ENCODE measurements at places on chromosomes 7 and 10.

DNA sequence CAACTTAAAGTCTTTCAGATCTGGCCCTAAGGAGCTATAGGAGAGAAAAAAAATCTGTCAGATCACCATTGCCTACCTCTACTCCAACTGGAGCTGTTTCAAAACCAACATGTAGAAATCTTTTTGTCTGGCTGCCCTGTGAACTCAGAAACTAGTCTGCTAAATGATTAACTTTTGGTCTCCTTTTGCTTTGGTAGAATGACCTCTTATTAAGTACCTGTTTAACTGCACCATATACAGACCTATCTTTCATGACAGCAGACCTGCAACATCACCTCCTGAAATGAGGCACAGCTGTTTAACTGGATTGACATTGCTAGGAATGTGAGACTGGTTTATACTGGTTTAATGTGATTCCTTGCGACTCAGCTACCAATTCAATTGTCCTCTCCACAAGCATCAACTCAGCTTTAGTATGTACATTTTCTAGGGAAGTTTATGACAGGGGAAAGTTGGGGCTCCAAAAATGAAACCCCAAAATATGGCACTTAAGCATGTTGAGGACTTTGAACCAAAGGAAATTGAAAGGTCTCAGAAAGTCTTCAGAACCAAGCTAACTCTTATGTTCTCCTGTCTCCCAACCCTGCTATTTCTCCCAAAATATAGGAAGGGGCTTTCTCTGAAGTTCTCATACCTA is 1.8 kb downstream of the CYP3A43 start:
- DNase-seq: no peak

DNA sequence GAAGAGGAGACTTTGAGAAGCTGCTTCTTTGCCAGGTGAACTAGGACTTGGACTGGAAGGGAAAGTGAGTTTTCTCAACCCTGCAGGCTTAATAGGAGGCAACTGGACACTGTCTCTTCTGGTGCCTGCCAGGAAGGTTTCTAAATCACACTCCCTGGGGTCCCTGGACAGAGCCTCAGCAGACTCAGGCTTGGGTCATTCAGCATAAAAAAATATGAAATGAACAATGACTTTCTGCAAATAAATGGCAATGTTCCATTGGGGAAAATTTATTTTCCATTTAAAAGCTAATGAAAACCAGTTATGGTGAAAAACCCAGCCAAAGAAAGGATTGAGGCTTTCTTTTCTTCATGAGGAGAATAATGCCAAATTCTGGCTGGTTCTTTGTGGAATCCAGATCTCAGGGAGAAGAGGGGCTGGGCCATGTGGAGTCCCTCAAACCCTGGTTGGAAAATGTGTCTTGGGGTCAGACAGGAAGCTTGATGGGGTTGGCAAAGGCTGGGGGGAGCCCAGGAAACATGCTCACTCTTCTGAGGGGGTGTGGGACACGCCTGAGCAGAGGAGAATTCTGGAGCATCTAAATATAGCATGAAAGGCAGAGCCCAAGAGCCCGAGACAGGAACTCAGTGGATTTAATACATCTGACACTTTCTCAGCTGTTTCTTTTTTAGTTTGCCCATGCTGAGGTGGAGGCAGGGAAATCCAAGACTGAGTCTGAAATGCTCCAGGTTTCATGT is 65.2 kb upstream of the EMX2 start:
- DNase-seq: no peak

GRCh38 chr10:122293961-122294380 is 22.9 kb downstream of the BTBD16 start:
- DNase-seq: no peak

GRCh38 chr7:42960762-42961161 is 28.6 kb downstream of the MRPL32 start:
- DNase-seq: no peak

DNA sequence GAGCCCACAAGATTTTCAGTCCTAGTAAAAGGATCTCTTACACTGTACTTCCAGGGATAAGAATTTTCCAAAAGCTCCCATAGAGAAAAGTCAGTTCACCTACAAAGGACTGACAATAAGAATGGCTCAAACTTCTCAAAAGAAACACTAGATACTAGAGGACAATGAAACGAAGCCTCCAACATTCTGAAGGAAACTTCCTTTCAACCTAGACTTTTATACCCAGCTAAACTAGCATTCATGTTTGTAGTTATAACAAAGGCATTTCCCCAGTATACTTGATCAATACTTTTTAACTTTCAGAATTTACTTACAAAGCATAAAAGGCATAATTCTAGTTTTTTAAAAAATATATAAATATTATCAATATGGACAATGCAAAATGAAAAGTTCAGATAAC is 41.0 kb upstream of the DNAAF5 start:
- DNase-seq: no peak

DNA sequence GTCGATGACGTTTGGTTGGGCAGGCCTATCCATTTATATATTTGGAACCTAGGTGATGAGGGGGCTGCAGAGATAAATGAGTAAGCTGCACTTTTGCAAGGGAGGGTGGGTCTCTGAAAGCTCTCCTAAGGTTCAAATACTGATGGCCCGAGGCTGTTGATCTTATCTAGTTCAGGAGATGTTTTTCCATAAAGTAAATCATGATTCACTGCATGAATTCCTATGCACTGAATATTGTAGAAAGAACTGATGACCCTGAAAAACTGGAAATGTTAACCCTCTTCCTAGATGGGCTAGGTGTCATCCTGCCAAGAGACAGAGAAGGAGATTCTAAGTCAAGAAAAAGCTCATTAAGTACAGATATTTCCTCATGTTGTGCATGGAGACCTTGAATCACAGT is 459.9 kb downstream of the PLXNA4 start:
- DNase-seq: peak; percentile 91

- DNase-seq: peak; percentile 41
Observed at GRCh38 chr10:21385996-21386585, 139.4 kb downstream of the SKIDA1 start.

- DNase-seq: no peak
Observed at GRCh38 chr7:155713384-155713783, 68.9 kb downstream of the RBM33 start.

- peak; percentile 77 for DNase-seq
Observed at GRCh38 chr10:86520871-86521677, 518 bp downstream of the WAPL start.

DNA sequence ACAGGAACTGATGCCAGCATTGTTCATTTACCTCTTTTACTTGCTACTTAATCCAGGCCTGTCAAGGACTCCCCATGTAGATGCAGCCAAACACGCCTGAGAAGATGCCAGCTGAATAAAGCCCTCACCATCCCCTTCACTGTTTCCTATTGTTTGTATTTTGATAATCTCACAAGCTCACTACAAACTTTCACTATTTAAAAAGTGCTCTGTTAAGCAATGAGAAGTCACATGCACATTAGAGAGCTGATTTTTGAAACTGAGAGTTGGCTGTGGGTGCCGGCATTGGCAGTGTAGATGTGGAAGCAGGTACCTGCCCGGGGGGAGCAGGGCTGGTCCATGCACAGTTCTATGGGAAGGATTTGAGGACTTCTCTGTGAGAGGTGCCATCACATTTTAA is 169.8 kb upstream of the GRB10 start:
- no peak for DNase-seq

DNA sequence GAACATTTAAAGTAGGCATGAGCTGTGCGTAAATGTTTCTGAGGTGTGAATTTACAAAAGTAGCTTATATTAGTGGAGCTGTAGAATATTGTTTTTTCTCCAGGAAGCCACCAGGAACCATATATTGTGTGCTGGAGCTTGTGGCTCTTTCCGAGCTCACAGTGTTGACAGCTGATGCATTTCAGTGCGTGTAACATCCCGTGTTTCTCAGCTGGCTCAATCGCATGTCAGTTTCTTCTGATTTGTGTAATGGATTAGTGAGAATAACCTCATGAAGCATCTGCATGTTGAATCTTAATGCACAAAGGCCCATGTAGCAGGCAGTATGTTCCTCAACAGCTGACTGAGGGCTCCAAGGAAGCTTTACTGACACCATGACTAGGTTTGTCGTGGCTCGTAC is 39.4 kb downstream of the VKORC1L1 start:
- no peak for DNase-seq

DNA sequence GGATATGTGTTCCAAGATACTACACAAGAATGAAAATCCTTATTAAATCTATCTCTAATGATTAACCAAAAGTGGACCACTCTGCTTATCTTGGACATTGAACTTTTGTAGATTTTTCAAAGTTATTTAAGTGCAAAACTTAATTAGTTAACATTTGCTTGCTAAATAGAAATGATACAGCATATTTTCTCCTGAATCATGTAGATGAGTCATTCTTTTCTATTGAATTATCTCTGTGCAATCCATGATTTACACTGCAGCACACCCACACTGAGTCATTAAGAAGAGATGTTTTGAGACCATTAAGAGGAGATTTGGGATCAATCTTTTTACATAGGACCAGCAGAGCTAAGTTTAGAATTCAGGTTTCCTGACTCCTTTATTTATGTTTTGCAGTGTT is 6.6 kb upstream of the ABCC2 start:
- DNase-seq: peak; percentile 95

DNA sequence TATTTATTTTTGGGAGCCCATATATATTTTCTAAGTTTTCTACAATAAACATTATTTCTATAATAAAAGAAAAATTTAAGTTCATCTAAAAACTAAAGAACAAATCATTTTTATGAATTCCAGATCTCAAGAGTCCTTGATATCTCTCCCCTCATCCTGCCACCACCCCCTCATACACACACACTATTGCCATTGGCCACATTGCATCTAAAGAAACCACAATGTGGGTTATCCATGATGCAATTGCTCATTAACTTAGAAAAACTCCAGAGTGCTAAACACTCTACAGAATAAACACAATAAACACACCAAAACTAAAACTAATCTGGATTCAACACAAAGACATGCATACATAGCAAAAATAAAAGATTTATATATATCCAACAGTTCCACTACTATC is 37.8 kb downstream of the FAM13C start:
- no peak for DNase-seq

DNA sequence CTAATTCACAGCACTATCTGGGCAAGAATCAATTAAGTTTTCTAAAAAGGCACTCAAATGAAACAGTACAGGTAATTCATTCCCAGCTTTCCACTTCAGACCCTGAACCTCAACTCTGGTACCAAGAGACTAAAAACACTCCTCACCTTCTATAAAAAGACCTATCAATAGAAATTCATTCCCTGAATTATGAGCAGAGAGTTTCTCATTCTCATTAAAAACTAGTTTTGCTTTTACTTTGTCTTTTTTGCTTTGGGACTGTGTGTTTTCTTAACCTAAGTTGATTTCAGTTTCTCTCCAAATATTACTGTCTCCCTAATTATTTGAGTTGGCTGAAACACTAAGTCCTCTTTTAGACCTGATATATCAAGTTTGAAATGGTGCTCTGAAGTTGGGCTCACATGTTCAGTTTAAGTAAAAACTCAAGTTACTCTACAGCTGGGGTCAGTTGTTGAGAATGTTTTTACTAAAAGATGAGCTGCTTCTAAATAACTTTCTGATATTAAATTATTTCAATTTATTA is 189.5 kb downstream of the JAZF1 start:
- no peak for DNase-seq

GRCh38 chr7:95472581-95473161 is 13.1 kb upstream of the ASB4 start:
- DNase-seq: peak; percentile 12

GRCh38 chr7:13988731-13989125 is 738 bp downstream of the ETV1 start:
- peak; percentile 60 for DNase-seq

DNA sequence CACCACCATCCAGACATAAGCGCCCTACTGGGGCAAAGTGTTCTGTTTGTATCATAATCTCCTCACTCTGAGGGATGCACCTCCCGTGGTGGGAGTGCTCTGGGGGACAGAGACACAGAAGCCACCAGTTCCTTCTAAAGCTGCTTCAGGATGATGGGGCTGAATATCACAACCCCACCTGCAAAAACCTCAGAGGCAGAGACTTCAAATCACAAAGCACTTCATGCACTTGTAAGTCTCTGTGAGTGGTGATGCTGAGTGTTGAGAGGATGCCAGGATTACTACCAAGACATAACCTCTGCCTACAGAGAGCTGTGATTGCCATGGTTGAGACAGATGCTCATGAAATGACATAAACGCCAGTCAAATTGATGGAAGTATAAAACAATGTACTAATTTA is 255.5 kb downstream of the CALN1 start:
- no peak for DNase-seq

DNA sequence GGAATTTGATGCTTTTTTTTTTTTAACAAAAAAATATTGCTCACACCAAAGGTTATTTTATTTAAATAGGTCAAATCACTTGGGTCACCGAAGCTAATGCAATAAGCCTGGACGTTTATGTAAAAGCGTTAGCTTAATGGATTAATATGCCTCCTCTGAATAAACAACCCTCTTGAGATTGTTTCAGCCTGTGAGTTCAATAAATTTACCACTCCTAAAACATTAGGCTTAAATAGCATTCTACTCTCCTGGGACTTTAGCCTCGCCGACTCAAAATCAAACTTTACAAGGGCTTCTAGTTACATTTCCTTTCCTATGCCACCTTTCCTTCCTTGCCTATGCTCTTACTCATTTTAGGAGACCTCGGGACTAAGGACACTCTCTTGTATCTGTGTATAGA is 79.3 kb downstream of the DNAJB9 start:
- DNase-seq: no peak

GRCh38 chr7:2032030-2032875 is 200.5 kb downstream of the MAD1L1 start:
- DNase-seq: peak; percentile 11

GRCh38 chr10:23604613-23605012 is 165.7 kb downstream of the OTUD1 start:
- no peak for DNase-seq

- no peak for DNase-seq
Observed at GRCh38 chr10:110876000-110876399, 4.3 kb downstream of the PDCD4 start.

DNA sequence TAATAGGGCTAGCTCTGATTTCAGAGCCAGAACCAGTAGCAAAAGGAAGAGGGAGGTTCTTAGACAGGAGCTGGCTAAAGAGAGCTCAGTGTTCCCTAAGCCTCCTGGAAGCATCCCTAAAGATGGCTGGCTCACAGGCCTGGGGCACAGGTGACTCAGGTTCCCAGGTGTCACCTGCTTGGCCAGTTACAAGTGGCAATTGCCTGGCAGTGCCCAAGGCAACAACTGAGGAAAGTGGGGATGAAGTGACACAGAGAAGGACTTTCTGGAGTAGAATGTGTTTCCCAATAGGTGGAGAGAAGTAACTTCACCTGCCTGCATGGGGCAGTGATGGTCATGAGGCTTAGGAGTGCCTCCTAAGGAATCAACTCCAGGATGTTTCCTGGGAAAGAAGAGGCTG is 66.5 kb upstream of the EEPD1 start:
- DNase-seq: no peak

GRCh38 chr10:58577437-58577777 is 64.7 kb downstream of the BICC1 start:
- peak; percentile 5 for DNase-seq

GRCh38 chr10:50407076-50407801 is 155.9 kb upstream of the ASAH2 start:
- DNase-seq: no peak

DNA sequence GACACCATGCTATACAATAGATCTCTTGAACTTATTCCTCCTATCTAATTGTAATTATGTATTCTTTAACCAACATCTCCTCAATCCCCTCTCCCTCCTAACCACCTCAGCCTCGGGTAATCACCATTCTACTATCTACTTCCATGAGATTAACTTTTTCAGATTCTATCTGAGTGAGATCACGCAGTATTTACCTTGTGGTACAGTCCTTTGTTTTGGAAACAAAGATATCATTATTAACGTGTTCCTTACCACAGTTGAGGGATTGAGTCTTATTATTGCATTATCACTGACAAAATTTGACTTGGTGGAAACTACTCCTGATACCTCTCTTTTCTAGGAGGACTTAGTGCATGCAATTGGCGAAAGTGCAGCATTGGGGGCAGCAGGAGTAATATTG is 26.0 kb upstream of the HYAL4 start:
- no peak for DNase-seq
